Kidney epithelial cell (primary cell): ENCODE measurements at places on chromosomes 7 and 10.

DNA sequence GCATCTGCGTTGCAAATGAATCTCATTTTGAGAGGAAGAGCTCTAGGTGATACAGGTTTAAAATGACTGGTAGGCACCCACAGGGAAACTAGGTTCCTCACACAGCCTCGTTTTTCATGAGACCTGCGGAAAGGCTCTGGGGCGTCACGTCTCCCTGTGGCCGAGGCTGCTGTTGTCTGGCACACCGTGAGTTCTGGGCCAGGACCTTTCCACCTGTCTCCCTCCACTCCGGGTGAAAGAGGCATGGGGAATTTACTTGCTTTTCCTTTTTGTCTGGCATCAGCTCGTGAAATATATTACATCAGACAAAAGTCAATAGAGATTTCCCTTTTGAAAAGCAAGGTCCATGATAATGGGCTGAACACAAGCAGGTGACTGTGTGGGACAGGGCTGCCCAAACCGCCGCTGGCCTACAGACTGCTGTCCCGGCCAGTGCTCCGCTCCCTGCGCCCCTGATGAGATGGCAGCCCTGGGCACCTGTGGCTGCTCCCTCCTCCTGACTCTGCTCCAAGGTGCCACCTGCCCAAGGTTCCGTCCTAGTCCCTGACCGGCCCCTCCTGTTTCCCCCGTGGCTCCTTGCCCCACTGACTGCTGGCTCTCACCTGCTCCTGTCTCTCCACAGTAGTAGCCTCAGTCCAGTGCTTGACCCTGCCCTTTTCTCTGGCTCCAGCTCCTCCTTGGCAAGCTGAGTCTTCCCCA is 109.6 kb downstream of the NKX6-2 start:
- DNase-seq, result no peak

DNA sequence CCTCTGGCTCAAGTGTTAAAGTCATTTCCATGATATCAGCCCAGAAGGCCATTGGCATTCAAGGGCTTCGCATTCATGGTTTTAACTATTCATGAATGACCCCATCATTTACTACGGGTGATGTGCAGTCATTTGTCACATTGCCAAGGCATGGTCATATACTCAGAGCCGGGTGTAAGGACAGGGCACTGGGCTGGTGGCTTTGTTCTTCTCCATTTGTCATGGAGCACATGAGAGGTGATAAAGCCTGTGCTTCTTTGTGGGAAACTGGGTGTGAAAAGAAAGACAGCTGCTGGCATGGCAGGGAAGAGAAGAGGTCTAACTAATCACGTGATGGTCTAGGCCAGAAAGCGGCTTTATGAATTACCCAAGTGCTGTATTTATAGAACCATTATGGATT is 132.2 kb upstream of the PLXNA4 start:
- DNase-seq, result no peak

DNA sequence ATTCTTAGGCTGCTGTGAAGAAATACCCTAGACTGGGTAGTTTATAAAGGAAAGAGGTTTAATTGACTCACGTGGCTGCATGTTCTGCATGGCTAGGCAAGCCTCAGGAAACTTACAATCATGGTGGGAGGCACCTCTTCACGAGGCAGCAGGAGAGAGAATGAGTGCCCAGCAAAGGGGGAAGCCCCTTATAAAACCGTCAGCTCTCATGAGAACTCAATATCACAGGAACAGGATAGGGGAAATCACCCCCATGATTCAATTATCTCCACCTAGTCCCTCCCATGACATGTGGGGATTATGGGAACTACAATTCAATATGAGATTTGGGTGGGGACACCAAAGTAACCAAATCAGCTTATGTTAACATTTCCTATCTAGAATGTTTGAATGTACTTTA is 259.2 kb downstream of the TWIST1 start:
- no peak for DNase-seq

DNA sequence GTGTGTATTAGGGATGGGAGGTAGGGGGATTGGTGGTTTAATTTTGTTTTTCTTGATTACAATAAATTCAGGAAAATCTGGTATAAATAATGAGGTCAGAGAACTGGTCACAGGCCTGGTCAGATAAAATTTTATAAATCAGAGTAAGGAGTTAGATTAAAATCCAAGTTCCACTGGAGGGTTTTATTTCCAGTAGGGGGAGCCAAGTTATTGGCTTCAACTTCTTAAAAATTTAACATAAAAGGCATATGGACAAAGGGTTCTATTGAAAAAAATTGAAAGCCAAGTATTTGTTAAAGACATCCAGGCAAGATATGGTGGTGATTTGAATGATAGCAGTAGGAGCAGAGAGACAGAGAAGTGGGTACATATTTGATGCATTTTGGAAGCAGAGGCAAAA is 763.3 kb downstream of the SORCS1 start:
- no peak for DNase-seq

GRCh38 chr7:106460792-106461254 is 176.0 kb upstream of the NAMPT start:
- DNase-seq, result no peak

- DNase-seq, result no peak
Observed at GRCh38 chr7:74379938-74380337, 73.8 kb upstream of the GTF2IRD1 start.

DNA sequence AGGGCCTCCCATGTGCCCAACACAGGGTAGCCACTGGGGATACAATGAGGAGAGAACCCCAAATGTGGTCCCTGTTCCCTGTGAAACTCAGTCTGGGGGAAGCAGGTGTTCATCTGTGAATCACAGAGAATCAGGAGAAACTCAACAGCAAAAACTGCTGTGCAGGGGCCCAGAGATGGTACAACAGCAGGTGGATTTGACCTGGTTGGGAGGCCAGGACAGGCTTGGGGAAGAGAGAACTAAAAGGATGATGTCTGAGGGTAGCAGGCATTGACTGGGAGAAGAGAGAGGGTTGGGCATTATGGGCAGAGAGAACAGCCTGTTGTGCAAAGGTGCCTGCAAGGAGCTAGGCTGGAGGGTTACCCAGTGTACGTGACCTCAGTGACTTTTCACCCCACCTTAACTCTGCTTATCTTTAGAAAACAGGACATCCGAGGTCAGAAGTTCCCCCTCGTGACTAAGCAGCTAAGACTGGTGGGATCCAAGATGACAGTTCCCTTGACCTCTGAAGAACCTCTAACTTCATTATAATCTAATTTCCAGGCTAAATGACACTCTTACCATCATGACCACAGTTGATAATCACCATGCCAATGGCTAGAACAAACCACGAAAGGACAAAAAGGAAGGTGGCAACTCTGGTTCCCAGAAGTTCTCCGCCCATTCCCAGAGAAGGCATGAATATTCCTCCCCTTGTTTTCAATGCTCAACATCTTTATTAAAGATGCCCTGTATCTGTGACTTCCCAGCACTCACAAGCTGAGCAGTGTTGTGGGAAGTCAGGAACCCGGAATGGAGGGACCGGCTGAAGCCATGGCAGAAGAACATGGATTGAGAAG is 5.1 kb upstream of the ADAMTS14 start:
- no peak for DNase-seq

- DNase-seq, result no peak
Observed at GRCh38 chr7:6242561-6242960, 29.9 kb downstream of the CYTH3 start.

- DNase-seq, result peak; percentile 50
Observed at GRCh38 chr7:106369352-106369751, 84.6 kb upstream of the NAMPT start.

DNA sequence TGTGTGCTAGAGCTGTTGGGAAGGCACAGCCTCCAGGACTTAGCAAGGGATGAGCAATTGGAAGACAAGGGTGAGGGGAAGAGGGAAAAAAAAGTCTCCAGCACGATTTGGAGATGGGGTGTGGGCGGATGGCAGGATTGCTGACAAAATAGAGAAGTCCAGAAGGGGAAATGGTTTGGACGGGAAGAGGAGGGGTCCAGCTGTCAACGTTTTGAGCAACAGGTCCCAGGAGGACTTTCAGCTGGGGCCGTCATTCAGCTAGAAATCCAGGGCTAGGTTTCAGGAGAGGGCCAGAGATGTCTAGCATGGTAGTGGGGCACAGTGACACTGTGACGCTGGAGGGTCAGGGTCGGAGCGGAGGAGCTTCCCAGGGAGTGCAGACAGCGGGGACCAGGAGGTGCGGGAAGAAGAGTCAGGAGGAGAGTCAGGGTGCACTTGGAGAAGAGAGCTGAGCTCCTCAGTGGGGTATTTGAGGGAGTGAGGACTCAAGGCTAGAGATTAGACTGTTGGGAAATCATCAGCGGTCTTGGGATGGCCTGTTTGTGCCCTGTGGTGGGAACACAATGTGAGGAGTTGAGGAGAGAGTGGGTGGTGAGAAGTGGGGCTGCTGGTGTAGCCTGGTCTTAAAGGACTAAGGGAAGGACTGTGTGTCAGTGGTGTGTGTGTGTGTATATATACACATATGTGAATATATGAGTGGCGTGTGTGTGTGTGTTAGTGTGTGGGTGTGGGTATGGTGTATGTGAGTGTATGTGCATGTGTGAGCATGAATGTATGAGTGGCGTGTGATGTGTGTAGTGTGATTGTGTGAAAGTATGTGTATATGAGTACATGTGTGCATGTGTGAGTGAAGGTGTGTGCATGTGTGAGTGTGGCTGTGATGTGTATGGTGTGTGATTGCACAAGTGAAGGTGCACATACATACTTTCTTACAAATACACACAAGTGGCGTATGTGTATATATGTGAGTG is 3.8 kb downstream of the ZYX start:
- no peak for DNase-seq

GRCh38 chr7:121313793-121314676 is 14.8 kb upstream of the WNT16 start:
- peak; percentile 32 for DNase-seq

DNA sequence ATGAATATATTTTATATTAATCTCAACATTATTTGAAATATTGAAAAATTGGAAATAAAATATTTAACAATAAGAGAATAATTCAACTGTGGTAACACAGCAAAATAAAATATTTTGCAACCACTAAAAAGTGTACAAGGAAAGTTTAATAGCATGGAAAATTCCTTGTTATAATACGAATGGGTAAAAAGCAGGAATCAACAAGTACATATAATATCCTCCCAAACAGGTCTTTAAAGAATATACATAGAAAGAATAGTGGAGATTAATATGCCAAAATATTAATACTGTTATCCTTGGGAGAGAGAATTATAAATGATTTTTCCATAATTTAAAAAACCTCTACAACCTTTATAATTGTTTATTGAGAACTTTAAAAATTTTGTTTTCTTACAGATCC is 1.0 kb downstream of the DNAJC12 start:
- no peak for DNase-seq

- DNase-seq, result peak; percentile 99
Observed at GRCh38 chr10:74826142-74827044, at the start of gene KAT6B. Gene KAT6B (plus strand): TSS chr10:74826600. CDS start chr10:74842858, 16,258 bp downstream.

- DNase-seq, result no peak
Observed at GRCh38 chr10:132458586-132459300, 61.7 kb downstream of the PWWP2B start.

GRCh38 chr7:77157446-77157845 is 35.0 kb downstream of the CCDC146 start:
- no peak for DNase-seq

DNA sequence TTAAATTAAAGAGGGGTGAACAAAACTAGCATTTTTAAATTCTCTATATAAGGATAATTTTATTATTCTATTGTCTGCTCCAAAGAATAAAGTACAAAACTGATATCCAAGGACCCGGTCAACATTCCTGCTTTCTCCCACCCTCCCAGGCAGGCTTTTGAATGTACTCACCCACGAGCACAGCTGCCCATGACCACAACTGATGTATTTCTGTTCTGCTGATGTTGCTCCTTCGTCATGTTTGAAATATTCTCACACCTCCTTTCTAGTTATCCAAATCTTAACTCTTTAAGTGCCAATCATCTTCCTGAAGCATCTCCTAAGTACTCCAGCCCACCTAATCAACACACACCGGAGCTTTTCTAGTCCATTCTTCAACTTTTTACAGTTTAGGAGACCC is 46.7 kb downstream of the CALD1 start:
- DNase-seq, result peak; percentile 34

DNA sequence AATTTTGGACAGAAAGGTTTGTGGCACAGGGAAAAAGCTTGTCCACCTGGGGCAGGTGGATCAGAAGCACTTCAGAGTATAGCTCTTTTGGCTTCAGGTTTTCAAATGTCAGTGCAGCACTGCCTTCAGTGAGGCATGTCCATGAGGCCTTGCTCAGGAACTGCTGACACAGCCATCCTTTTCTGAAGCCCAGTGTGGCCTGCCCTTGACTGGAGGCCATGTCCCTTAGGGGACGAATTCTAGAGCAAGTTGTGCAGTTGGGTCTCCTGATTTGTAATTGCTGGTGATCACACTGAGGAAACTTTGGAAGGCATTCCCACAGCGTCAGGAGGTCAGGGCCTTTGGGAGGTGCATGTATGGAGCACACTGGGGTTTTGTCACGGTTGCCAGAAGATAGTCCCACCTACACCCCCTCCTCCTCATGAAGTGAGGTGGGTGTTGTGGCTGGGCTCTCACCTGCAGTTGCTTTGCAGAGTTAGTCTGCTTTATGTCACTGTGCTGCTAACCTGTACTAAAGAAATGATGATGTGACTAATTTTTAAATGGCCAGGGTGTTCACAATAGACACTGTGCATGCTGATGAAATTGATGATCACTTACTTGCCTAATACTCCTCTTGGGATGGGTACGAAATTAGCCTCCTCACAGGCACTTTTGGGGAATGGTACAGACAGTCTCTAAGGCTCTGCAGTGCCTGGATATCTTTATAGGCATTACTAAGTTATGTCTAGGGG is 41.7 kb downstream of the OGDH start:
- DNase-seq, result no peak

DNA sequence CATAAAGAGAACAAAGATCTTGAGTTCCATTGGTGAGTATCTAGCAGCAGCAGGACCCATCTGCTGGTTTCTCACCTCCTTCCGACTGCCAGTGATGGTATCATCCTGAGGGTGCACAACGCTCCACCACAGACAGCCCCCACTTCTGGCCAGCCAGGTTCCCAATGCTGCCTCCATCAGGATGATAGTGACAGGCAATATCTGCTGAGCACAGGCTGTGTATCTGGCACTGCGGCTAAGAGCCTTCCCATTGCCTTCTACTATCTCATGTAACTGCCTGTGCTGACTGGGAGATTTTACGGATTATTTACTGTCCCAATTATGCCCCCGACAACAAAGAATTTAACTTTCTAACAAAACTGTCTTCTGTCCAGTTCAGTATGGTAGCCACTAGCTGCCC is 352.4 kb upstream of the AOAH start:
- DNase-seq, result no peak

DNA sequence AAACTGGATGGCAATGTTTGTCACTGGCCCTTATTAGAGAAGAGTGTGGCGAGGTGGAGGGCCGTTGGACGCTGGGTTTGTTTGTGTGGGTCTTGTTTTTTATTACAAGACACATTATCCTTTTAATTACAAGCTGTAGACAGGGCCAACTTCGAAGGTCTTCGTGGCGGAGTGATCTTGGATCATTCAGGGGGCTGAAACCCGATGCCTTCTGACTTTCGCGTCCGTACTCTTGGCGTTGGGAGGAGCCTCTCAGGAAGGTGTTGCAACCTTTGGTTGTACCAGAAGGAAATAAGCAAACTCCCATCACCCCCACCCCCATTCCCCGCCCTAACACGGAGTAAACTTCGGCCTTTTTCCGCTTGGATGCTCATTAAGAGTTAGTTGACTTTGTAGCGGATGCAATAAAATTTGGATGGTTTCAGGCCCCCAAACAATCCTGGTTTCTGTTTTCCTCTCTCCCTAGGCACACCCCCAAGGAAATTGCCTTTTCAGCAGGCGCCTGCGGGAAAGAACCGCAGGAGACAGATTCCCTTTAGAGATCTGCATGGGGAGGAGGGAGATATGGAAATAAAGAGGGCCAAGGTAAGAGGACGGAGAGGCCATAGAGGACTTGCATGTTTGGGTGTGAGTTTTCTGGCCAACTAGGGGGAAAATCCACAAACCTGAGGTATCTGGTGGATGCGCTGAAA is 294.5 kb upstream of the NFE2L3 start:
- no peak for DNase-seq
